HuH-7.5 (cell line): ENCODE measurements at places on chromosomes 16 and 17.
A peak's percentile ranks its signal among the peaks of the same experiment; 100 is the strongest.

- no peak for DNase-seq
Observed at GRCh38 chr17:79792984-79793923, 3.6 kb downstream of the CBX8 start.

- DNase-seq, result no peak
Observed at GRCh38 chr17:1933875-1934715, 91.0 kb downstream of the RTN4RL1 start.

DNA sequence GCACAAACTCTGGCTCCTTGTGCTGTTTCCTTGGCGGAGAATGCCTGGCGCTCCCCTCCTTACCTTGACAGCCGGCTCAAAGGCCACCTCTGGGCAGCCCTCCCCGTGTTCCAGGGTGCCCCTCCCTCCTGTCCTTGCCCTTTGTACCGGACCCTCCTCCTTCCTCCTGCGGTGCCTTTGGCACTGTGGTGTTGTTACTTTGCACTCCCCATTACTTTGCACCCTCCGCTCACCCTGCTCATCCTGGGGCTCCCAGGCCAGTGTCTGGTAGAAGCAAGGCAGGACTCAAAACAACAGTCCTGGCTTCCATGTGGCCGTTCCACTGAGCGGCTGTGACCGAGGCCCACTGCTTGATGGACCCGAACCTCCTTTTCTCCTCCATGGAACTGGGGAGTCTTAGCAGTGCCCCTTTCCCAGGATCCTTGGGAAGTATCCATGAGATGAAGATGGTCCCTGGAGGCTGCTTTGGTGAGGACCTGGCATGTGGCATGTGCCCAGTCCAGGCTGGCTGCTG lies 147.8 kb downstream of the CMIP start:
- no peak for DNase-seq

- peak; percentile 63 for DNase-seq
Observed at GRCh38 chr16:70402916-70403659, 35.8 kb downstream of the ST3GAL2 start.

- no peak for DNase-seq
Observed at GRCh38 chr17:83148317-83149028, 69.1 kb downstream of the METRNL start.

DNA sequence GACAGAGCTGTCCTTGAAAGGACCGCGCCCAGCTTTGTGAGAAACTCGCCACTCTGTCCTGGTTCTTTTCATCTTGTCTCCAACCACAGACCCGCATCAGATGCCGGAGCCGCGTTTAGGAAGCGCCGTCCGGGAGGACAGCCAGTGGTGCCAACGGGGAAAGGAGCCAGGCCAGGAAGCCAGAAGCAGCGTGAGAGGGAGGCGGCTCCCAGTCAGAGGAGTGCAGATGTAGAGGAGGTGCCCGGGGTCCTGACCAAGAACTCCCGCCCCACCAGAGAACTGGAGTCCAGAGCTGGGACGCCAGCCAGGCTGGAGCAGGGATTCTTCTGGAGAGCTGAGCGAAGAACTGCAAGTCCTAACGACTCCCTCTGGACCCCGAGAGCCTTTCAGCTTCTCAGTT lies 49.3 kb upstream of the TNRC6C start:
- no peak for DNase-seq

DNA sequence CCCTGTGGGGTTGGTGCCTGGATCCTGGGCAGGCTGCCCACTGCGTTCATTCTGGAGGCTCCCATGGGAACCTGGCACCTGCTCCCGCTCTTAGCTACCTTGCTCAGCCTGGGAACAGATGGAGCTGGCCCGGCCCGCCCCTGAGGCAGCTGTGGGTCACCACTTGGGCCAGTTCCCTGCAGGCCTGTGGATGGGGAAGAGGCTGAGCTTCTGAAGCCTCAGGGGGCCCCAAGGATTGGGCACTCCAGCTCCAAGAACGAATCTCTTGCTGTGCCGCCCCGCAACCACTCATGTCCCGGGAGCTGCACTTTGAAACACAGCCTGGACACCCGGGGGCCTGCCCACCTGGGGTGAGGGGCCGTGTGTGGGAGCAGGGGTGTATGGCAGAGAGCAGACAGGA lies 37.7 kb downstream of the BAHCC1 start:
- no peak for DNase-seq

DNA sequence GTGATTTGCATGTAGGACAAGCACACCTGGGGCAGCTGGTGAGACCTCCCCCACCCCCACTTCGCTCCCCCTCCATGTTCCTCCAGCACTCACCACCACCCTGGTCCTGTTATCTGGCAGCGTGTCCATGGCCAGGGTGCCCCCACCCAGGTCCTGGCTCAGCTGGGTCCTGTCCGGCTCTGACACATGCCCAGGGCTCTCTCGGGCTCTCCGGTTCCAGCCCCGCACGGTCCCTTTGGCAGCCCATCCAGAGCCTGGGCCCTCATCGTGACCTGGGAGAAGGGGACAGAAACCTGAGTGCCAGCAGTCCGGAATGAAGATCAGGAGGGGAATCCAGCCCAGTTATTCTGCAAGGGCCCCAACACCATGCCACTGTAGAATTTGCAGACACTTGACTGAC lies 11.9 kb downstream of the PLXDC1 start:
- DNase-seq, result no peak

DNA sequence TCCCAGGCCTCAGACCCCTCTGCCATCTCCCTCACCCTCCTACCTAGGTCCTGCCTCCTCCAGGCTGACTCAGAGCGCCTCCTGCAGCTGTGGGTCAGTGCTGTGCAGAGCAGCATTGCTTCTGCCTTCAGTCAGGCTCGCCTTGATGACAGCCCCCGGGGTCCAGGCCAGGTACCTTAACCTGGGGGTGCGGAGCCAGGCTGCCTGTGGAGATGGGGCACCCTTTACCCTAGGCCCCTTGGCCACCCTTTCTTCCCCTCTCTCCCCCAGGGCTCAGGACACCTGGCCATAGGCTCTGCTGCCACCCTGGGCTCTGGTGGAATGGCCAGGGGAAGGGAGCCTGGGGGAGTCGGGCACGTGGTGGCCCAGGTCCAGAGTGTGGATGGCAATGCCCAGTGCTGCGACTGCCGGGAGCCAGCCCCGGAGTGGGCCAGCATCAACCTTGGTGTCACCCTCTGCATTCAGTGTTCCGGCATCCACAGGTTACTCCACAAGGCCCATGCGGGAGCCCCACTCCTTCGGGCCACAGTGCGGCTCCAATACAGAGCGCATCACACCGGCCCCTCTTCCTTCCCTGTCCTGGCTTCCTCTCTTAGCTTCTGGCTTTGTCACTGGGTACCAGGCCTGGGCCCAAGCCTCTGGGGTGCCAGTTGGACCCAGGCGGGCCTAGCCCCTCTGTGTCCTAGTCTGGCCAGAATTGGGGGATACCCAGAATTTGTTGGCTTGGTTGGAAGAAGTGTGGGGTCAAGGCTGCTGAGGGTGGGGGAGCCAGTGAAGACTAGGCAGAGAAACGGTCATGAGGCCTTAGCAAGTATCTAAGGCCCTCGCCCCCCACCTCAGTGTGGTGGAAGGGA lies 5.0 kb upstream of the KCTD11 start:
- DNase-seq, result no peak

DNA sequence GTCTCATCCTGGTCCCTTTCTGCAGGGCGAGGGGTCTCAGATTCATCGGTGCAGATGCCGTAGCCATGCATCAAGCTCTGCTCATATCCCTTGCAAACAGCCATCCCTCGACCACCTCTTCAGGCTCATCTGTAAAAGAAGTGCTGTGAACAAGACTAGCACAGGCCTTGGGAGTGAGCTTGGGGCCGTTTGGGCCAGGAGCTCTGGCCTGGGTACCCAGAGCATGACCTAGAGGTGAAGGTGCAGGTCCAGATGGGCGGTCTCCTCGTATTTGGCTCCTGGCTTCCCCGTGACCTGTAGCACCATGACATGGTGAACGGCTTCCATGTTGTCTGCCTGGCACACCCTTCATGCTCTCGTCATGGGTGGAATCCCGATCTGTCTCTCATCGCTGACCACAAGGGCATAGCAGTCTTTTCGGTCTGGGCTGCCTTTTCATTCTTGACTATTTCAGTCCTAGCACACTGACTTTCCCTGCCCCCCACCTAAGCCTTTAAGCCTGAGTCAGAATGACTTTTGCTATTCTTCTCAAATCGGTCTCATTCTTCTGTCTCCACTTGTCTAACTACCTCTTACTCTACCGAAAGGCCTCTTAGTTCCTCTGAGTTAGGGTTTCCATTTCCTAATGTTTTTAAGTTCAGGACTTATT lies 216.0 kb downstream of the FOXL1 start:
- DNase-seq, result no peak

DNA sequence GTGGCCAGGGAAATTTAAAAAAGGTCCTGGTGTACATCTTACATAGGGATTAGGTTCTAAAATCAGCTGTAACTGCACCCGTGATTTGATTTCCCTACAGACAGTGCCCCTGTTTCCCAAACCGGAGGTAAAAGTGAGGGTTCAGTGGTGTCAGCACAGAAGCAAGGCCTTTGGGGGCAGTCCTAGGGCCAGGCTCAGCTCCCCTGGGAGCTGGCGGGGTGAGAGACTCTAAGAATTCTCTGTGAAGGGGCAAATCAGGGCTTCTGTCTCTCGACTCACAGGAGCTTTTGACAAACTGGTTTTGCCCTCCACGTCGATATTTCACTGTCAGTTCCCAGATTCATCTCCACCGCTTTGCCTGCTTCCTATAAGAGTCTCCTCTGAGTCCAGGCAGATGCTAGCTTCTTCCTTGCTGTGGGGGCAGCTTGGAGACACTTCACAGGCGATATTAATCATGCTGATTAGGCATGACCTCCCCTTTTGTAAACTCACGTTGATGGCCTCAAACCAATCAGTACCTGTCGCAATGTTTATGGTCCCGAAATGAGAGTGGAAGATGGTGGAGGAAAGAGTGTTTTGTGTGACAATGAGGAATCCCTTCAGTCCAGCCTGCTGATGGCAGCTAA lies 234.2 kb upstream of the TOX3 start:
- DNase-seq, result no peak

DNA sequence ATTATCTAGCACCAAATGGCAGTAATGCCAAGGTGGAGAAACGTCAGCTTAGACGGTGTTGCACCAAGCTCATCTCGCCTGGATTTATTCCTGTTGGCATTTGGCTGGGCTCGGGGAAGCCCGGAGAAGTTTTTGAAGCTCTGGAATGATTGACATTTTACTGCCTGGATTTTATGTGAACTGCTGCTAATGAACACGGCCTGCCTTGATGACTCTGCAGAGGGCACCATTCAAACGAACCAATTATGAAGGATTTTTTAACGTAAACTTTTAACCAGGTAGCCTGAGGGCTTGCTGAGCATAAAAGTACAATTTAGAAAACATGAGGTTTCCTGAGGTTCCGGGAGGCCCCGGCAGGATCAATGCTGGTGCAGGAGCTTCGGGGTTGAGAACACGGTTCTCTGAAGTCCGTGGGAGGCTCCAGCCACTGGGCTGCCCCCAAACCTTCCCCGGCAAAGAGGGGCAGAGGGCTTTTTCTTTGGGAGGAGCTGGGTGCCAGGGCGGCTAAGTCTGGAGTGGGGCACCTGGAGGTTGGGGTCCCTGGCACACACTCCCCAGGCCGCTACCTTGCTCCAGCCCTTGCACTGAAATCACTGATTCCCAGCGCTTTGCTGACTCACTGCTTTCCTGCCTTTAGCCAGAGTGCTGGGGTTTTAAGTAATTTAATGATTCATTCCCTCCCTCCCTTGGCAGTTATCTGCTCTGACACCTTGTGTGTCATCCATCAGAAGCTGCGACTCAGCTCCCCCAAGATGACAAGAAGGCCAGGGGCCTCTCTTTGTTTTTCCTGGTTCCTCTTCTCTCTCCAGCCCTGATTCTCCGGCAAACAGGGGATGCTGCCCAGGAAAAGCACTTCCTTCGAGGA lies 161.2 kb upstream of the IRX3 start:
- DNase-seq, result no peak

GRCh38 chr17:77131904-77132303 lies 8.9 kb upstream of the SEC14L1 start:
- DNase-seq, result no peak

DNA sequence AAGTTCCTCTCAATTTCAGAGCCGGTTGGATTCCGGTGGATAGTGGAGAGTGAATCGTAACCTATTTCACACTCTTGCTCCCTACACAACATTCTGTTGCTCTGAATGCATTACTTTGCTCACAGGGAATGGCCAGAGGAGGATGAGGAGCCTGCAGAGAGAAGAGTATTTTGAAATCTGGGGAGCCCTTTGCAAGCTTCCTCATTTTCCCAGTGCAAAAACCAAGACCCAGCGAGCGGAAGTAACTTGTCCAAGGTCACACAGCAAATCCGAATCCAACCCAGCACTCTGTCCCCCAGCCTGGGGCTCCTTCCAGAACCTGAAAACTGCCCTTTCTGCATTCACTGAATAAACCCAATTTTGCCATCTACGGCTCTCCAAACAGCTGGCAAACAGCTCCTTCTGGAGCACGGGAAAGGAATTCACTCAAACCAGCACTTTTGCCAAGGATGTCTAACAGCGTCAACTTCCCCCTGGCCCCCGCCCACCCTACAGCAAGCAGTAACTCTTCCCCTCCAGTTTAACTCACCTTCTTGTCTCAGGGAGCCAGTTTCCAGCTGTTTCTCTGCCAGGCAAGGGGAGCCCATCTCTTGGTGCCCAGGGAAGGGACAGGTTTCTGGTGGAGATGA lies 557 bp downstream of the KCNG4 start:
- no peak for DNase-seq

DNA sequence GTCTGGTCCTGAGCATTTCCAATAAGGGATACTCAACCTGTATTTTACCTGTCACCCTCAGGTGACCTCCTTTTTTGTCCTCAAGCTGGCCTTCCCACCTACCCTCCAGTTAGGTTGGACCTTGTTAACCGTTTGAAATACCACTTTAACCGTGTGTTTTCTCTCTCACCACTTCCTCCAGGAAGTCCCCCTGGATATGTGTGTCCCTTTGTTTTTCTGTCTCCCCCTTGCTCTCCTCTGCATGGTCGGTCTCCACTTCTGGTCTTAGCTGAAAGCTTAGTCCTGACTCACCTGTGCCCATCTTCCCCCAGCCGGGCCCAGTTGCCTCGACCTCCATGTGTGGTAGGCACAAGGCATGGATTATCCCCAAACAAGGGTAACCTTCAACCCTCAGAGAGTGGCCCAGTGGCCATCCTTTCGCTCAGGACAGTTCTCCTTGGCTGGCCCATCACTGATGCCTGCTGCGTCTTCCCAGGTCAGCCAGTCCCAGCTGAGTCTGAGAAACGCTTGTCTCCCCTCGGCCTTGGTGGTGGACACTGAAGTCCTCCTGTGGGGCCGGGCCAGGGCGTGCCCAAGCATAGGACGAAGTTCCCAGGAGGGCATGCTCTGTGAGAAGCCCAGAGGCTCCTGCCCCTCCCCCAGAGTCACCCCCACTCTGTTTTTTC lies 20.0 kb downstream of the LASP1 start:
- DNase-seq, result no peak

DNA sequence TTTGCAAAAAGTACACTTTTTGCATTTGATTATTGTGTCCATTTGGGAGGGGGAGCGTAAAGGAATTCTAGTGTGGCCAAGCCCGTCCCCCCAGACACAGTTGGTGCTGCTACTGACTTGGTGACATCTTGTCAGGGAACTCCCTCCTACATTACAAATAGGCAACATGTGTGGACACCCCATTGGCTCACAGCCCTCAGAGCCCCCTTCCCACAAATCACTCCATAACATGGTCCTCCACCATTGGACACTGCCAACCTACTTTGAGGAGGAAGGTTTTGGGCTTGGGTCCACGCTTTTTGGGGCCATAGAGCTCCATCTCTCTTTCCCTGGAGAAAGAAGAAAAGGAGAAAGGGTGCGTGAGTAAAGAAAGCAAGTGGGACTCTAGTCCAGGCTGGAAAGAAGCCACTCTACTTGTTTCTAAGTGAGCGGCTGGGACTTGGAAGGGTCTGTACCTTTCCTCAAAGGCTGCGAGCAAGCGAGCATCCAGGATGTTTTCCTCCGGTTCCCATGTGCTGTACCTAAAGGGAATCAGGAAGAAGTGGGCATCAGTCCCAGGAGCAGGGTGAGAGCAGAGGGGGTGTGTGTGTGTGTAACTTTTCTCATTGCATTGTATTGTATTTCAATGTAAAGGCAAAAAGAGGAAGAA lies 958 bp downstream of the CBX8 start:
- DNase-seq, result no peak

- DNase-seq, result no peak
Observed at GRCh38 chr17:76597156-76598003, 11.7 kb upstream of the ST6GALNAC2 start.
